ENCODE measurements at places on chromosomes 6 and 20.

- peak; percentile 39 for DNase-seq
Observed at GRCh38 chr6:28673787-28674671, 148.3 kb downstream of the GPX5 start.

DNA sequence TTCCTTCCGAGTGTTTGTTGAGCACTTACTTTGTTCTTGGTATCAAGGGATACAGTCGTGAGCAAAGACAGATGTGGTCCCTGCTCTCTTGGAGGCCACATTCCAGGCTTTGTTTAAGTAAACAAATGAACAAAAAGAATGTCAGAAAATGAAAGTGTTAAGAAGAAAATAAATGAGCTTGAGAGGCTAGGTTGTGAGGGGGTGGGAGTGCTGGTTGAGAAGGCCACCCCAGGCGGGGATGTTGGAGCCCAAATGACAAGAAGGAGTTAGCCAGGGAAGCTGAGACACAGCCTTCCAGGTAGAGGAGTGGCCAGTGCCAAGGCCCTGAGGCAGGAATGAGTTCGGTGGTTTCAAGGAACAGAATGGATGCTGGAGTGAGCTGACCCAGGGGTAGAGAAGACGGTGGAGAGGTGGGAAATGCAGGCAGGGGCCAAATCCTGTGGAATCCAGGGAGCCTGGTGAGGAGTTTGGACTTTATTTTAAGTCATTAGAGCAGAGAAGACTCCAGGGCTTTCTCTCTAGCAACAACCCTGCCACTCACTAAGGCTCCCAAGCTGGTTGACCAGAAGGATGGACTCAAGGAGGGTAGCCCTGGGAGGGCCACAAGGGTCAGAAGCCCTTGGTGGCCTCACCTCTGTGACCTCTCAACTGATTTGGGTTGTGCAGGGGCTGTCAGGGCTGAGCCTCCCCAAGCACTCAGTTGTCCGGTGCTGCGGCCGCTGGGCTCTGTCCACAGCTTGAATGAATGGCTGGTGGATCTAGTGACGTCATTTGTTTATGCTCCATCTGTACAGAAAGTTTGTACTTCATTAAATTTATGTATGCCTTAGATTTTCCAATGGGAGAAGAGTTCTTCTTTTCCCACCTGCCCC lies 66.0 kb upstream of the STX16 start:
- no peak for DNase-seq

- no peak for DNase-seq
Observed at GRCh38 chr6:340991-341827, 48.9 kb downstream of the DUSP22 start.

DNA sequence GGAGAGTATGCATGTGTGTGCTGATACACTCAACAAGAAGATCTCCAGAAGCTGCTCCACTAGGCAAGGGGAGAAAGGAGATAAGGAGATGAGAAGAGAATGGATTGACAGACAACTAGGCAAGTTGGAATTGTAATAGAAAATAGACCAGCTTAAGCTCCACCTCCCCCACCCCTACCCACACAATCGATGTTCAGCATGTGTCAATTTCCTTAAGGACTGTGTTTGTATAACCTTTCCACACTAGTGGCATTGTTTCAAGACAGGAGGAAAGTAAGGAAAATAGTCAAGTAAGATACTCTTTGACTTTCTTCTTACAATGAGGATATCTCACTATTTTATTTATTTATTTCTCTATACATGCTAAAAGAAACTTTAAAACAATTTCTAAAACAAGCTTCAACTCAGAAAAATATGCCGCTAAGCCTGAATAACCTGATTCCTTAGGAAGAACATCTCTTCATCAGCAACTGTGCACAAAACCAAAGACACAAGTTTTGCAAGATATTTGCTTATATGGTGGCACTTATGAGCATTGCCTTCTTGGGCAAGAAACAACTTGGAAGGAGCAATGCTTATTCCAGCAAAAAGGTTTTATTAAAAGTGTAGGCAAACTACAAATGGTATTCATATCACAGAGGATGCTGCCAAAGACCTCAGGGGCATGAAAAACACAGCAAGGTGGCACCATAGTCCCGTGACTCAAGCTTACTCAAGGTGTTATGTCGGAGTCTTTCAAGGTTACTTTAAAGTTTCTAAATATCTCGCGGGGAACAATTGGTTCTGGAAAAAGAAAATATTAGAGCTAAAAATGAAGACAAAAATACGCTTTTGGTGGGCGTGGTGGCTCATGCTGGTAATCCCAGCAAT lies 249.1 kb downstream of the COL12A1 start:
- no peak for DNase-seq

DNA sequence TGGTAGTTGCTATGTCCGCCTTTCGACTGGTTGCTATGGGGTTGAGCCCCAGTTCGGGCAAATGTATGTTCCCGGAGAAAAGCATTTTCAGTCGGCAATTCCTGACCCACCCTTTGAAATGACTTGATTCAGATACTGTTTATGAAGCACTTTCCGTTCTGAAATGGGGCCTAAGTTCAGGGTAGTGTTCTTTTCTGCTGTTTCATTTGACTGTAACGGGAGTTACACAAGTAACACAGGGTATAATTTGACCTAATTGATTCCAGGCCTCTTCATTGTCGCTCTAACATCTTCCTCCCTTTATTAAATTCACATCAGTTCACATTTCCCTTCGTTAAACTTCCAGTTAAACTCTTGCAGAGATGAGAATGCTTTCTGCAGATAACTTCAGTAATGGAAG lies 85.5 kb downstream of the BMP6 start:
- no peak for DNase-seq

DNA sequence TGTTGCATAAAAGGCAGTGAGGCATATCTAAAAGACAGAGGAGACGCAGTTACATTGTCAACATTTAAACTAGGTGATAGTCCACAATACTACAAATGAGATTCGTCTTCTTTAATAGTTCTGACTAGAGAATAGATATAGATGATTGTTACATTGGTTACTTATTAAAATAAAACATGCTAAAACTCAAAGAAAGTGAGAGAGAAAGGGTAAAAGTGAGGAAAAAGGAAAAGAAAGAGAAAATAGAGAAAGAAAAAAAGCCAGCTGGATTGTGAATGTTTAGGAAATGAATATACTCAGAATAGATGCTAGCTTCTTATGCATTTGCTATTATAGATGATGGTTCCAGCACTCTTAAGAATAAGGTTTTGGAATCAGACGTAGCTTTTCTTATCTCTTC lies 27.7 kb upstream of the FAM162B start:
- no peak for DNase-seq

Measured in NCI-H2171 (cell line).